Ovary (tissue), 10 donors: ENCODE measurements at places on chromosomes 3 and 15. TPM values are rescaled to one million over a fixed set of nuclear protein-coding genes. Genes with fewer than 3 reads are reported as not detected.

The STAB1 gene
- polyA plus RNA-seq = 50.7 TPM

The CCR2 gene
- polyA plus RNA-seq = 0.40 TPM

GRCh38 chr3:42691816-42692666, 6.7 kb downstream of the KLHL40 start:
- peak; percentile 3 for DNase-seq

- DNase-seq = no peak
Measured at GRCh38 chr3:72353236-72354128, 494.8 kb downstream of the SHQ1 start.

GRCh38 chr3:45988362-45988761, 7.3 kb downstream of the FYCO1 start:
- DNase-seq = no peak

DNA sequence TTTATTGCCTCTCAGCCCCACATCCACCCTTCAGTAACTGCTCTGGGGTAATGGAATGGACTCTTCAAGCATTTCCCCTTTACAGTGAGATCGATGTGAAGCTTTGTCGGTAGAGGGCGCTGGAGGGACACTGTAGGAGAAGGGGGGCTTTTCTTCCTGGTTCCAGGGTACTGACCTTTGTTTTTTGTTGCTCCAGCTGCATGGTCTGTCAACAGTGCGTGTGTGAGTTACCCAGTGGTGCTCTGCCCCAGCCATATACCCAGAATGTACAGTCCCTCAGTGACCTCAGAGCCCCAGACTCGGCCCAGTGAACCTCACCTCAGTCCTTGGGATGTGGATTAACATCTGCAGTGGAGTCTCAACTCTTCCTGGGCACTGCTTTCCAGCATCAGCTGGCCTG, 180.3 kb upstream of the TSC22D2 start:
- no peak for DNase-seq

DNA sequence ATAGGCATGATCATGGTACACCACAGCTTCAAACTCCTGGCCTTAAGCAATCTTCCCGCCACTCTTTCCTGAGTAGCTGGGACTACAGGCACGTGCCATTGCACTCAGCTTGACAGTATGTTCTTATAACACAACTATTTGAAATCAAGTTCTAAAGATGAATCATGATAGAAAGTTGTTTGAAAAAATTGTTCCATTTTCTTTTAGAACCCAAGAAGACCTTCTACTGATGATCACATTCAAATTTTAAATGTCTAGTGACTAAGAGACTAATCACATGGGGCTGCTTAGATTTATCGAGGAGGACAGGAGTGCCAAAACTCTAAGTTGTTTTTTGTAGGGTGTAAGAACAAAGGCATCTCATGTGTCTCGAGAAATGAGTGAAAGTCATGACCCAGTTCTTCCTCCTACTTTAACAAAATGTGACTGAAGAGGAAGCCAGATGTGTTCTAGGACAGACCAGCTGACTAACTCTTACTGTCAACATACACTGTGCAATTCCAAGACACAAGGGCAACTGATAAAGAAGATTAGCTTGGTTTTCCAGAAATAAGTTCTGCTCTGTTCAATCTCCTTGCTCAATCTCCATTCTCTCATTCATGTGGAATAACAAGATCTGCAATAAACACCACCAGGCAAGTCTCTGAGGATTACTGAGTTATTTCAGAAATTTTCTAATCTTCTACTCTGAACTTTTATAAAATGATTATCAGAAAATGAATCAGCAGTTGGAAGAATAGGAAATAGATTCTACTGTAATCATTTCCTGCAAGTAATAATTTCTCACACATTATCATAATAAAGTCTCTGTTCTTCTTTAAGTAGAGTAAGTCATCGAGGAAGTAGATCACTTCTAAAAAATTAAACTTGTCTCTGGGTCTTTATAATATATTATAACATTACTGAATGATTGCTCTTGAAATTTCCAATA, 122.6 kb upstream of the CCNL1 start:
- no peak for DNase-seq

- DNase-seq = no peak
Measured at GRCh38 chr3:11251807-11252176, 20.4 kb upstream of the ATG7 start.

DNA sequence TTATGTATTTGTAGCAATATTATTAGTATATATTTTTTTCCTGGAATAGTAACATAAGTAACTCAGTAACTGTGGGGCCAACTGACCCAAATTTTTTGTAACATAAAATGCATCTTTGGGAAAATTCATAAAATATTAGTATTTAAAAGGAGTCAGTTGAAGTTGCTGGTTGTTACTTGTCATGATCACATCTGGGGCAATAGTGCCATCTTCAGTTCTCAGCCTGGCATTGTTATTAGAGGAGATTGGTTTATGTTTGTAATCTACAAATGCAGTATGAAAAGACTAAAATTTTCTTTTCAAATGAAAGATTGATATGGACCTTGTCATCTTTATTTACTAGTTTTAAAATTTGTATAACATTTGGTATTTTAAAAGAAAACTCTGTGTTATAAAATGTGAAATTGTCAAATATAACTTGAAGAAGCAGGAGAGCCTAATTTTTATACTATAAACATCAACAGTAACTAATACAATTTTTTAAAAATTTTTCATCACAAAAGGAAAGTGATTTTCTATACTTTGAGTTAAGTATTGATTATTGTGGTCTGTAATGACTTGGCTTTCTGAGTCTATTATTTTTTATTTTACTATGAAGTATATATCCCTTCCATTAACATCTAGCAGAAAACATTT, 38.8 kb upstream of the MLF1 start:
- no peak for DNase-seq

The PIERCE2 gene
- 1.5 TPM for polyA plus RNA-seq

- DNase-seq = peak; percentile 74
Measured at GRCh38 chr3:148971401-148972163, 19.8 kb upstream of the GYG1 start.

The GOLGA8O gene
- polyA plus RNA-seq = 0.58 TPM

DNA sequence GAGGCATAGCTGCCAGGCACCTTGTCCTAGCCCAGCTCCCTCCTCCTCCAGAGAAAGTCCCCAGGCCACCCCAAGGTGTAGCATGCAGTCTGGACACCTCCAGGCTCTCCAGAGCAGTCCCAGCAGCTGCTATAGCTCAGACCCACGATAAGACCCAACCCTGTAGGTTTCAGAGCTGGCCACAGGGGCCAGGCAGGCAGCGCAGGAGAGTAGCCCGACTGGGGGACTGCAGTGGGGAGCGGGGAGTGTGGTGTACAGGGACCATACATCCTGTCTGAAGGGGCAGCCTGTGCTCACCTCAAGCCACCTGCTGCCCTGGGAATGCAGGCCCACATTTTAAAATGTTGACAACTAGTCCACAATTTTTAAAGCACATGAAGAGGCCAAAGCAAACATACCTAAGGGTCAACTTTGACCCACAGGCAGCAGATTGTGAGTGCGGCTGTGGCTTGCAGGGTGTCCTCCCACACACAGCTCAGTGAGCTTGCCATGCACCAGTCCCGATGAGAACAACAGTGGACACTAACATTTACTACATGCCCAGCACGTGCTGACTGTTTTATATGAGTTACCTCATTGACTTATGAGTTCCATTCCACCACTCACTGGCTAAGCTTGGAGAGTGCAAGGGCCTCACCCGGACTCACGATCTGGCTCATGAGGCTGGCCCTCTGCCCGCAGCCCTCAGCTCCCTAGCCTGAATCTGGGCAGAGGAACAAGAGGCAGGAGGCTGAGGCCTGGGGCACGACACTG, 81.4 kb downstream of the DNAJB8 start:
- peak; percentile 68 for DNase-seq

The IQCF2 gene
- polyA plus RNA-seq = not detected

GRCh38 chr3:9147215-9147895, 102.1 kb downstream of the SRGAP3 start:
- no peak for DNase-seq

- DNase-seq = no peak
Measured at GRCh38 chr3:69994919-69995318, 4.6 kb upstream of the SAMMSON start.

GRCh38 chr3:59764171-59764570, 714.3 kb upstream of the CFAP20DC start:
- no peak for DNase-seq

The WDR76 gene
- 4.2 TPM for polyA plus RNA-seq

- no peak for DNase-seq
Measured at GRCh38 chr3:193378706-193379105, at the start of gene ATP13A5. Gene ATP13A5 (minus strand): TSS chr3:193378753. CDS start chr3:193378725, 28 bp downstream.

- no peak for DNase-seq
Measured at GRCh38 chr3:197458179-197458707, 97.5 kb downstream of the BDH1 start.
